ENCODE measurements at places on chromosomes 2 and 18.

DNA sequence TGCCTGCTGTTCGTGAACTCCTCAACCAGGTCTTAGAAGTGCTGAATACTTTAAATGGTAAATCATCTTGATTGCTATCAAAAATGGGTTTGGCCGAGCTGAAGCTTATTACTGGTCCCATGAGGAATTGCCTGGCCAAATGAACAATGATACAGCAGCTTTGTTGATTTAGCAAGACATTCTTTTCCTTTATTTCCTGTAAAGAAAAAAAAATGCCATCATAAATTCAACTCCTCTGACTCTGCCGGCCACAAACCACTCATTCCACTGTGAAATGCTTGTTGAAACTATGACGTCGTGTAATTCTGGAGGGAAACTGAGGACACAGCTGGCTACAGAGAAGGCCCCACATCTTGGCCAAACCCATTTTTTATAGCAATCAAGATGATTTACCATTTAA, 74.2 kb upstream of the ID2 start:
- DNase-seq, result no peak

- no peak for DNase-seq
Measured at GRCh38 chr18:63457977-63458376, 18.8 kb upstream of the SERPINB5 start.

DNA sequence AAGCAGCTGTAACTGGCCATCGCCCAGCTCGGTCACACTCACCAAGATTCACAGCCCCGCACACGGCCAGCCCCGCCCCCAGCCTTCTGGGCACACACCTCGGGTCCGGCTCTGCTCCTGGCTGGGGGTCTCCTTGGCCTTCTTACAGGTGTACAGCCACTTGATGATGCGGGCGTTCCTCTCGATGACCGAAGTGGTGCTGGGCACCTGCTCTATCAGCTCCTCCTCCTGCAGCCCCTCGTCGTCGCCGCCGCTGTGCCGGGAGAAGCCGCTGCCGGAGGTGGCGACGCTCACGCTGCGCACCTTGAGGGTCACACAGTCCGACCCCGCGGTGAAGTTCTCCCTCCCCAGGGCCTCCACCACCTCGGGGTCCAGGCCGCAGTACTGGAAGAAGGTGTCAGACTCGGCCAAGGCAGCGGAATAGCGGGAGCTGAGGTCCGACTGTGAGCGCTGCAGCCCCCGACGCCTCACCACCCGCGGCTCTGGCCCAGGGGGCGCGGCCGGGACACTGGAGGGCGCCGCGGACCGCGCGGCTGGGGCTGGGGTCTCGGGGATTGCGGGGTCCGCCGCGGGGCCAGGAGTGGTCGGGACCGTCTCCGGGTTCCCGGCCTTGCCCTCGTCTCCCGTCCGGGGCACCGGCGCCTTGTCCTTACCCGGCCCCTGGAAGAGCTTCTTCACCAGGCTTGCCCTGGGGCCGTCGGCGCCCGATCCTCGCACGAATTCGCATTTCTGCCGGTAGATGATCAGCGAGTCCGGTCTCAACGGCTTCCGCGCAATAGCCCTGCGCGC, 769 bp downstream of the FAM110C start:
- no peak for DNase-seq

GRCh38 chr2:169963786-169964185, 136.5 kb downstream of the UBR3 start:
- no peak for DNase-seq

DNA sequence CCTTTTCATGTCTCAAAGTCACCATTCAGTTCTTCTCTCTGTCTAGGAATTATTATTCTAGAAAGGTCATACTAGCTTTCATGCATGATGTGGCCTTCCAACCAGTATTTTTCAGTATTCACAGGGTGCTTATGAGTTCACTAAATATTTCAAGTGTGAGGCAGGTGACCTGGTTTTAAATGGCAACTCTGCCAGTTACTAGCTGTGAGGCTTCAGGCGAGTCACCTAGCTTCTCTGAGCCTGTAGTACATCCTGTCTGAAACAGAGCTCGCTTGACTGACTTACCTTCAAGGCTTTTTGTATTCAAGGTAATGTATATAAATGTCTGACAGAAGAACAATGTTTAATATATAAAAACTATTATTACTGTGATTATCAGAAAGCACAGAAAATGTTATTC, 19.4 kb upstream of the ACVR1 start:
- DNase-seq, result no peak

DNA sequence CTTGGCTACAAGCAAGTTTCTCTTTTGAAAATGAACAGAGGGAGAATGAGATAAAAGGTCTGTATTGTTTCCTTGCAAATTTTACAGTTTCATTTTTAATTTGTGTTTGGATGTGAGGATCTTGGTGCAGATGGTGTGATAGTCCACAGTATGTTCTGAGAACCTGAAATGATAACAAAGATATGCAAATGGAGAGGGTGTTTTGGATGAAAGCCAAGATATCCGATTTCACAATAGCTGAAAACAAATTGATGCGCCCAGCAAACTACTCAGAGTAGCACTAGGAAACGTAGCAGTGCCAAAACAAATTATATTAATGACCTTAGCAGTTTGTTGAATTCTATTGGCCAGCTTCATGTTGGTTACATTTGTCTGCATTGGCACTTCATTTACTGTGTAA, 683.5 kb downstream of the TMEM182 start:
- no peak for DNase-seq

Data from activated T-helper 9 cell treated with anti-CD3 and anti-CD28 coated beads, Interleukin-2, amount 50 U/mL, for 16 hours (primary cell).